CD4-positive, CD25-positive, alpha-beta regulatory T cell (primary cell): ENCODE measurements at places on chromosomes 2 and 18. TPM values are rescaled to one million over a fixed set of nuclear protein-coding genes. Genes with fewer than 3 reads are reported as not detected.

DNA sequence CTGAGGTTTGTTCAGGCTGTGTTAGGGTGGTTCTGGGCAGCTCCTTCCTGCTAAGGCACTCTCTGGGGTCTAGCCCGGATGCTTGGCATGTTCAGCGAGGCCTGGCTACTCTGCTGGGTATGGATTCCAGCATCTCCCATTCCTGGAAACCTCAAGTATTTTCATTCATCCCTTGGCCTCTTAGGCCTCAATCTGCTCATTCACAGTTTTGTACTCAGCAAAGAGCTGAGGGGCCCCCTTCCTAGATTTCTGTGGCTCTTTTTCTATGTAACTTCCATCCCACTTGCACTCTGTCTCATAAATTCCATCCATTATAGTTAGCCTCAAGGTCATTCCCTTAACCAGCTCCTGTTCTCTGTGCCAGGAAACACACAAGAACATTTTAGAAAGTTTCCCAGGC, 798.8 kb upstream of the HS6ST1 start:
- no peak for DNase-seq
- H3K27me3 ChIP-seq = no peaks in the 10 kb centered on the region
- H3K27ac ChIP-seq = no peak overlapping the region
- H3K4me3 ChIP-seq = no peak overlapping the region
- no peaks in the 10 kb centered on the region for H3K36me3 ChIP-seq

DNA sequence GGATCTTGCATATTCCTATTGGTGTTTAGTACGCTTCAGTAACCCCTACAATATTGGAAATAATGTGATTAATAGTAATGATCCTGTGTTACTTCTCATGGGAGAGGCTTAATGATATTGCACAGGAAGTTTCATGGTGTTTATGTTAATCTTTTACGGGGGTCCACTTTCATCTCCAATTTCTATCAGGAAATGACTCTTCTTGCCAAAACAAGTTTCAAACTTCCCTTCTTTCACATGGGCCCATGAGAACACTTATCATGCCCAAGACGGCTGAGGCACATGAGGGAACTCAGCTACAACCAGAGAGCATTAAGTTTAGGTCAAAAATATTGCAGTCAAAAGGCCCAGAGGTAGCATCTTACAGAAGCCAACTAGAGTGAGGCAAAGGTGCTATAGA, 7.6 kb downstream of the ERBB4 start:
- no peaks in the 10 kb centered on the region for H3K4me1 ChIP-seq
- H3K4me3 ChIP-seq = no peak overlapping the region
- H3K27ac ChIP-seq = no peak overlapping the region
- no peak for DNase-seq
- no peaks in the 10 kb centered on the region for H3K36me3 ChIP-seq
- peaks cover 11% of the 10 kb centered on the region for H3K27me3 ChIP-seq

The YWHAQ gene
- 160 TPM for total RNA-seq

The DSG1 gene
- total RNA-seq = not detected
